H4 (cell line): ENCODE measurements at places on chromosomes 1 and 21.
A peak's percentile ranks its signal among the peaks of the same experiment; 100 is the strongest.

DNA sequence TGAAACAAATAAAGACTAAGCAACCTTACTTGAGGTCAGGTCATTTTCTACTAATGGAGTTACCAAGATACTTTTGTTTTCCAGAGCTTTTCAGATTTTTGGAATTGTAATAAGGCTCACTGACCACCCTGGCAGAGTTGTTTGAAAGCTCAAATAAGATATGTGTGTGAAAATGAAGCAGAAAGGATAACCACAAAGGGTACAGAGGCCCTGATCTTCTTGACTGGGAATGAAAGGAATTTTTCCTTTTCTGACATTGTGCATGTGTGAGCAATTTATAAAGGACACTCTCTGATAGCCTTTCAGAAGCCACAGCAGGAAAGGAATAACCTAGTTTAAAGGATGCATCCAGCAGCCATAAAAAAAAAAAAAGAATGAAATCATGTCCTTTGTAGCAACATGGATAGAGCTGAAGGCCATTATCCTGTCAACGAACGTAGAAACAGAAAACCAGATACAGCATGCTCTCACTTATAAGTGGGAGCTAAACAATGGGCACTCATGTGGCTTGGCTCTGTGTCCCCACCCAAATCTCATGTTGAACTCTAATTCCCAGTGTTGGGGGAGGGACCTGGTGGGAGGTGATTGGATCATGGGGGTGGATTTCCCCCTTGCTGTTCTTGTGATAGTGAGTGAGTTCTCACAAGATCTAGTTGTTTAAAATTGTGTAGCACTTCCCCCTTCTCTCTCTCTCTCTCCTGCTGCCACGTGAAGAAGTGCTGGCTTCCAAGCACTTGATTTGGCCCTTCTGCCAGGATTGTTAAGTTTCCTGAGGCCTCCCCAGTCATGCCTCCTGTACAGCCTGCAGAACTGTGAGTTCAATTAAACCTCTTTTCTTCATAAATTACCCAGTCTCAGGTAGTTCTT, 3.1 kb upstream of the SRP9 start:
- DNase-seq: no peak

DNA sequence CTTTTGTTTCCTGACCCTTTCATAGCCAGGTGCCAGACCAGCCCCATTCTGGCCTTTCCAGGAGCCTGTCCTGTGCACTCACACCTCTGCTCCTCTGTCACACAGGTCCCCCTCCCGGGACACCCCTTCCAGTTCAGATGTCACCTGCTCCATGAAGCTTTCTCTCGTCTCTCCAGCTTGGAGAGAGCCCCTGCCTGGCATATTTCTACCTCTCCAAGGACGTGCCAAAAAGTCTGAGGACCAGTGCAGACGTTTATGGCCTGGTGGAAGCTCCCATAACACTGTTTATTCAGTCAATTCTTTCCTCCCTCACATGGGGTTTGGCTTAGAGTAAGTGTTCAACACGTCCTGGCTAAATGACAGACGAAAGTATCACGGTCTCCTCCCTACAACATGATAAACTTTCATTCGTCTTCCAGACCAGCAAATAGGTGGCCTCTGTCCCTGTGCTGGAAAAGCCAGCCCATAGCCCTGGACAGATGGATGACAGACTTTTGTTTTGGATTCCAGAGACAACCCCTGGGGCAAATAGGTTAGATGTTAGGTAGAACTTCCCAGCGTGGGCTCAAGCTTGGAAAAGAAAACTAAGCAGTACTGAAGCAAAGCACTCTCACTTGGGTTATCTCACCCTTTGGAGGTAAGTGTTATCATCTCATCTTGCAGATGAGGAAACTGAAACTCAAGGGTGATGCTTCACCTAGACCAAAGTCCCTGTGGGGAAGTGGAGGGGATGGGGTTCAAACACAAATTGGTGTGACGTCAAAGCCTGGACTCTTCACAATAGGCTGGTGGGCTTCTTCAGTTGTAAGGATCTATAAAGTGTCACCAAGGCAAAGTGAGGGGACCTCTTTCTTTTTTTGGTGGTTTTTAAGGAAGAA, 52.9 kb upstream of the ECE1 start:
- DNase-seq: no peak

- DNase-seq: no peak
Measured at GRCh38 chr1:45306319-45306718, 20.4 kb upstream of the HPDL start.

DNA sequence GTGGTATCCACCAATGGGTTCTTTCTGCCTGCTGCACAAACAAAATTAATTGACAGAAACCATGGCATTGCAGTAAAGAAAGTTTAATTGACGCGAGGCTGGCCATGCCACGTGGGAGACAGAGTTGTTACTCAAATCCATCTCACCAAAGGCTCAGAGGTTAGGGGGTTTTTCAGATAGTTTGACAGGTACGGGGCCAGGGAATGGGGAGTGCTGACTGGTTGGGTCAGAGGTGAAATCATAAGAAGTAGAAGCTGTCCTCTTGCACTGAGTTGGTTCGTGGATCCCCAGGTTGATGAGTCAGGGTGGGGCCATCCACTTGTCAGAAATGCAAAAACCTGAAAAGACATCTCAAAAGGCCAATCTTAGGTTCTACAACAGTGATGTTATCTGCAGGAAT, 941 bp upstream of the TBCE start:
- DNase-seq: no peak

- DNase-seq: no peak
Measured at GRCh38 chr1:34800214-34800613, 7.4 kb downstream of the GJA4 start.

DNA sequence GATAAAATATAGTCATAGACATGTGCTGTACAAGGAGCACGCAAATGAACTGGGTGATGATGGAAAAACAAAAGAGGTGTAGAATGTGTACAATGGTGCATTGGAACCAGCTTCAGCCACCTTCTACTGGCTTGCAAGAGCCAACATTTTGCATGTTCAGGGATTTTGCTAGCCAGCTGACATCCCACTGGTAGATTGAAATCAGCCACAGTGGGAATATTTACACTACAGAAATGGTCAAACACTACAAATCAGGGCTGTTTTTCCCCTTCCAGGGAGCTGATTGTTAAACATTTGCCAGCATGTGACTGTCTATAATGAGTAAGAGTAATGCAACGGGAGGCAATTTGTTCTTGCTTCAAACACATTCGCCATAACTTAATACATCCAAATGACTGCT, 23.2 kb downstream of the PMVK start:
- DNase-seq: no peak

- DNase-seq: no peak
Measured at GRCh38 chr1:32464191-32464715, 619 bp upstream of the ZBTB8B start.

DNA sequence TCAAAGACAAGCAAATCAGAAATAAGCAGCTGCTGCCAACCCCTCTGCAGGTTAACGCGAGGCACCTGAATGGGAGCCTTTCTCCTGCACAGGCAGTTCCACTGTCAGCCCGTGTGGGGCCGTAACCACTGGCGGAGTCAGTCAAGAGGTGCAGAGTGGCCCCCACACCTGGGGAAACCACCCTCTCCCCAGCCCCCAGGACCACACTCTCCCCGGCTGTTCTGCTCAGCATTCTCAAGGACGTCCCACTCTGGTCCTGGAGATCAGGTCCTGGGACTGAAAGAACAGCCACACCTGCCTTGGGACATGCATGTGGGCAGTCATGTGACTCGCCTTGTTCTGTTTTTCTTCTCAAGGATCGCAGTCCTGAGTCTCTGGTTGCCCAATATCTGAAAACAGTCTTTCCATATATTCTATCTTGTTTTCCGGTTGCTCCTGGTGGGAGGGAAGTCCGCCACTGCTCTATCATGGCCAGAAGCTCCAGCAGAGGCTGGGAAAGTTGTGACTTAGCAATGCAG, 252.5 kb downstream of the PTPRU start:
- DNase-seq: no peak

- DNase-seq: no peak
Measured at GRCh38 chr1:148318123-148318903, 164.8 kb downstream of the PPIAL4G start.

DNA sequence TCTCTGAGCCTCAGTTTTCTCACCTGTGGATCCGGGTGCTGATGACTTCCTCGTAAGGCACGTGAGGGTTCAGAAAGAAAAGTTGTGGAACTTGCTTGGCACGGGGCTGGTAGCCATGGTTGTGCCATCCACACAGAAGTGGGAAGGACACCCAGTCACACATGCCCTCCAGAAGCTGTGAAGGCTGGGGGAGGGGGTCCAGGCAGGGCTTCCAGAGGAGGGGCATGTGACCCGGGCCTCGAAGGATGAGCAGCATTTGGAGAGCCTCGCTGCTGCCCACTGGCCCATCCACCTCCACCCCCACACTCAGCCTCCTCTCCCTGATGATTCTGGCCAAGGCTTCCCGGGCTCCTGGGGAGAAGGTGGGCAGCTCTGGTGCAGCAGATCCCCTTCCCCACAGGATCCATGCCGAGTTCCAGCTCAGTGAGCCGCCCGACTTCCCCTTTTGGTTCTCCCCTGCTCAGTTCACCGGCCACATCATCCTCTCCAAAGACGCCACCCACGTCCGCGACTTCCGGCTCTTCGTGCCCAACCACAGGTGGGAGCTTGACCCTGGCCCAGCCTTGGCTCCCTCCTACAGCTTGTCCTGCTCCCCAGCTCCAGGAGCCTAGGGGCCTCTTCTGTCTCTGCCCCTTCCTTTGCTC, 9.4 kb downstream of the SELENON start:
- no peak for DNase-seq

- no peak for DNase-seq
Measured at GRCh38 chr1:58905126-58905490, 121.3 kb upstream of the JUN start.

GRCh38 chr1:227778401-227778947, 37.0 kb upstream of the PRSS38 start:
- no peak for DNase-seq

DNA sequence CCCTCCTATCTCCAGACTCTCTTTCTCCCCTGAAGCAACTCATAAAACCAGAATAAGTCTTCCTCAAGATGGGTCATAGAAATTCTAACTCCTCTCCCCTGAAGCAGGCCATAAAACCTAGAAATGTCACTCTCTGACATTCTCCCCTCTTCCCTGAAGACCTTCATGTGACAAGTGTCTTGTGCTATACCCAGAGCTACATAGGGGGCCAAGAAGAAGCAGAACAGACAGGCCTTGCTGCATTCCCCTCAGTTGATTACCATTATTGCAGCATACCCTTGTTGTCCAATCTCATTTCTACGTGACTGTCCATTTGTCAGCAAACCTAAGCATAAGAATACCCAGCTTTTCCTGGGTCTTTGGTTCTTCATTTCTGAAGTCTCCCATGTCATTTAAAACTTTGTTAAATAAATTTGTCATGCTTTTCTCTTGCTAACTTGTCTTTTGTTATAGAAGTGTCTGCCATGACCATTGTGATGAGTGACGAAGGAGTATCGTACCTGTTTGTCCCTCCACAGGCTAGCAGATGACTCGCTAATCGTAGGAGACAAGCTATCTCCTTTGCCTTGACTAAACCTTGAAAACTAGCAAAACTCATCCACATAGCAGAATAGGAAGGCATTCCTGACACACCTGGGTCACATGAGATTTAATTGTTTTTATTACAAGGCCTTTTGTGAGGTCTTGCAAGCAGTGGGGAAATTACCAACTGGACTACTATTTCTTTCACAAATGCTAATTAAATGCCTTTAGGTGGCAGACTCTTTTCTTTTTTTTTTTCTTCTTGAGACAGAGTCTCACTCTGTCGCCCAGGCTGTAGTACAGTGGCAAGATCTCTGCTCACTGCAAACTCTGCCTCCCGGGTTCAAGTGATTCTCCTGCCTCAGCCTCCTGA, 39.4 kb upstream of the ZNF326 start:
- no peak for DNase-seq

- DNase-seq: no peak
Measured at GRCh38 chr1:233256191-233256590, 39.3 kb downstream of the PCNX2 start.

- DNase-seq: no peak
Measured at GRCh38 chr1:205729945-205730610, 19.9 kb downstream of the NUCKS1 start.

- DNase-seq: no peak
Measured at GRCh38 chr1:85934516-85934915, 222.1 kb downstream of the COL24A1 start.

DNA sequence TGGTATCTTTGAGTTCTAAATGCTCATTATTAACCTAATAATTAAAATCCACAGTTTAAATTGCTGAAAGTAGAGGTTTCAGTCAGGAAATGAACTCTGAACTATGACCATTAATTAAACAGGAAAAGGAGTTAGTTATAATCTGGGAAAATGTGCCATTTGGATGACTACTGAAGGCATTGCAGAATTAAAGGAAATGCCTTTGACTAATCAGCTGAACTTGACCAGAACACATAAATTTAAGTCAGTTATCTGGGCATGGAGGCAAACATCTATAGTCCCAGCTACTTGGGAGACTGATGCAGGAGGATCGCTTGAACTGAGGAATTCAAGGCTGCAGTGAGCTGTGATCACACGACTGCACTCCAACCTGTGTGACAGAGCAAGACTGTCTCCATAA, 31.9 kb downstream of the SLC44A5 start:
- DNase-seq: no peak

GRCh38 chr1:178540646-178541045, 27.7 kb downstream of the TEX35 start:
- DNase-seq: peak; percentile 39

DNA sequence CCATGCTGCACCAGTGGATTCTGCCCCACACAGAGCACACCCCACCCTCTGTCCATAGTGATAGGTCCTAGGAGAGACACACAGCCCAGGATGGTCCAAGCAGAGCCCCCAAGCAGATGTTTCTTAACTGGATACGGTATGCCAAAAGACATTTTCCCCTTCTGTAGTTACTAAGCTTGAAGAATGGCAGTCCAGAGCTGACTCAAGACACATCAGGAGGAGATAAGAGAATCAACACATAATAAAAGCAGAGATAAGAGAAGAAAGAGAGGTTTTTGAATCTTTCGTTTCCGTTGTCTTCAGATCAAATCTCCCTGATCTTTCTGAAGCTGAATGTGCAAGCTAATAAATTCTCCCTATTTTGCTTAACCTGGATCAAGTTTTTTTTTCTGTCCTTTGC, 21.8 kb upstream of the CASQ2 start:
- no peak for DNase-seq

DNA sequence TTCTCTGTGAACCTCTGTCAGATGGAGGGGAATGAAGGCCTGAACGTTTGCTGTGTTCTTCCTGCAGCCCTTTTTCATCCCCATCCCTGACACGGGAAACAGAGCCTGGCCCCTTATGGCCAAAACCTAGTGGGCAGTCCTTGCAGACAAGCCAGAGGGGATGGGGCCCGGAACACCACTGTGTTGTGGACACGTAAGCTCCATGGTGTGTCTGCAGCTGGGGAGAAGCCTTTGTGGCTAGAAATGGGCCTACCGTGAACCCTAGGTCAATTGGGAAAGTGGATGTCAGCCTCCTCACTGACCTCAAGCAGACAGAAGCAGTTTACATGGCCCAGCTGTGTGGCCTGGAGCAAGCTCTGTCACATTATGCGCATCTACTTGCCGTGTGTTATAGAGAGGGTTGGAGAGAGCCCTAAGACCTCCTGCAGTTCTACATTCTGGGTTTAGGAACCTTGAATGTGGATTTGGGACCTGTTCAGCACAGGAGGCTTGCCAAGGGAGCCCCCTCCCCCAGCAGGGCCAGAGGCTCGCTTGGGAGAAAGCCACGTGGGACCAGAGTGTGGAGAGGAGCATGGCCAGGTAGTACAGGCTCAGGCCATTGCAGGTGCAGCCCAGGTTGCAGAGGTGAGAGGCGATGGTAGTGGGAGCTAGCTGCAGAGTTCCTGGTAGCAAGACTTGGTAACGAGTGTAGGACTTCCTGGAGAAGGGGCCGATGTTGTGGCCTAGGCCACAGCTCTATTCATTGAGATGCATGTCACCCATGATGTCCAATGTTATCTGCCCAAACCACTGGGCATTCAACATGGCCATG, 20.7 kb downstream of the PARS2 start:
- no peak for DNase-seq
